Fibroblast of mammary gland (primary cell): ENCODE measurements at places on chromosomes 4 and X.
A peak's percentile ranks its signal among the peaks of the same experiment; 100 is the strongest.

- no peak for DNase-seq
Measured at GRCh38 chr4:7160951-7161440, 31.3 kb upstream of the SORCS2 start.

- DNase-seq, result no peak
Measured at GRCh38 chr4:139515531-139515958, 40.5 kb downstream of the SETD7 start.

DNA sequence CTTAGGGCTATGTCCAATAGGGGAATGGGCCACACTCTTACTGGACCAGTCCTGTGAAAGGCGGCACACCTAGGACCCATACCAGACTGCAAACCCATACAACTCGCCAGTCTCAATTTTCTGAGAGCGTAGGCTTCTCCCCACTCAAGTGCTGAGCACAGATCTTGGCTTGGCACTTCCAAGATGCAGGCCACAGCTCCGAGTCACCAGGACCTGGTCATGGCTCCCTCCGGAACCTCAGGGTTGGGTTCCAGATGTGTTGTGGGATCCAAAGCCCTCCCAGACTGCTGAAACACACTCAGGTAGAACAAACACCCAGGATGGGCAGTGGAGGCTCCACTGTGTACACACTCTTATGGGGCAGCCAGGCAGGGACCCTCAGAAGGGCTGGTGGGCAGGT lies 103.3 kb downstream of the TMEM144 start:
- DNase-seq, result peak; percentile 75

GRCh38 chr4:19317377-19317776 lies 934.3 kb upstream of the SLIT2 start:
- DNase-seq, result no peak

DNA sequence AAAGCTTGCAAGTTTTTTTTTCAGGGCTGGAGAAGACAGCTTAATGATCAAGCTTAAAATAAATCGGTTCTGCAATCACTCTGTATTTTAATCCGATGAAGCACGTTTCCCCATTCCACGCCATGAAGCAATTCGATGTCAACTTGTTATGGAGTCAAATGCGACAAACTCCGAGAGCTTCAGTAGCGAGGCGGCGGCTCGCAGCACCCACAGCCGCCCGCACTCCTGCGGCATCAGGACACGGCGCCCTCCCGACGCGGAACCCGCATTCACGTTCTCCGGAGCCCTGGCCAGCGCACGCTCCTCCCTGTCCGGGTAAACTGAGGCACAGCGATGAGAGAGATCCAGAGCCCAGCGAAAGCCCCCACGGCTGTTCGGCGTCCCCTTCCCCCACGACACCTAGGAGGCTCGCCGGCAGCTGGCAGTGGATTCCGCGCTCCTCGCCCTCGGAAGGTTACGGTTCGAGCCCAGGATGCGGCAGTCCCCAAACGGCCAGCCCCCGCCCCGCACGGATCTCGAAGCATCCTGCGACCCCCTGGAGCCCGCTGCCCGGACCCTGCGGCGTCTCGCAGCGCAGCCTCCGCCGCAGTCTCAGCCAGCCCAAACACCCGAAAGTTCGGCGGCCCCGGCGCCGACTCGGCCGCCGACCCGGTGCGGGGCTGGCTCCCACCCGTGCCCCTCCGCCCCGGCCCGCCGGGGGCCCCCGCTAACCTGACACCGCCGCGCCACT lies 507 bp downstream of the MFAP3L start:
- peak; percentile 6 for DNase-seq

- DNase-seq, result peak; percentile 45
Measured at GRCh38 chr4:66572949-66573348, 902.7 kb upstream of the EPHA5 start.

DNA sequence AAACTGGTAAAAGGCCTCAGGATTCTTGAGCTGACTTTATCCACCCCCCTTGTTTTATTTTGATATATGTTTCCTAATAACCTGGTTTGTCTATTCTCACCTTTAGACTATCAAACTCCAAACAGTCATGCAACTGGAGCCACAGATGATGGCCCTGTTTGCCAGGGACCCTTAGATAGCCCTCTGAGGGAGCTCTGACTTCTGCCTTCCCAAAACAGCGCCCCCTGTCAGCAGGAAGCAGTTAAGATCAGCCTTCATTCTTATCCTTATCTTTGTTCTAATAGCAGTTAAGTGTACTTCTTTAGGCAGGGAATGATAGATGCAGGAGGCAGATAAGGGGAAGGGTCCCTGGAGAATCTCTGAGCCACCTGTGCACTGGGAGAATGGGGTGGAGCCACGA lies 27.5 kb upstream of the CXCL13 start:
- no peak for DNase-seq

GRCh38 chrX:46953137-46953527 lies 40.9 kb downstream of the JADE3 start:
- no peak for DNase-seq
